ENCODE measurements at places on chromosomes 6 and 20.

DNA sequence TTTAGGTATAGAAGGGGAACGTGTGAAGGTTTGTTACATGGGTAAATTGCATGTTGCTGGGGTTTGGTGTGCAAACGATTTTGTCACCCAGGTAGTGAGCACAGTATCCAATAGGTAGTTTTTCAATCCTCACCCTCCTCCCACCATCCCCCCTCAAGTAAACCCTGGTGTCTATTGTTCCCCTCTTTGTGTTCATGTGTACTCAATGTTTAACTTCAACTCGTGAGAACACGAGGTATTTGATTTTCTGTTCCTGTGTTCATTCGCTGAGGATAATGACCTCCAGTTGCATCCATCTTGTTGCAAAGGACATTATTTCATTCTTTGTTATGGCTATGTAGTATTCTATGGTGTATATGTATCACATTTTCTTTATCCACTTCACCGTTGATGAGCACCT, 11.6 kb upstream of the VNN1 start:
- no peak for DNase-seq

DNA sequence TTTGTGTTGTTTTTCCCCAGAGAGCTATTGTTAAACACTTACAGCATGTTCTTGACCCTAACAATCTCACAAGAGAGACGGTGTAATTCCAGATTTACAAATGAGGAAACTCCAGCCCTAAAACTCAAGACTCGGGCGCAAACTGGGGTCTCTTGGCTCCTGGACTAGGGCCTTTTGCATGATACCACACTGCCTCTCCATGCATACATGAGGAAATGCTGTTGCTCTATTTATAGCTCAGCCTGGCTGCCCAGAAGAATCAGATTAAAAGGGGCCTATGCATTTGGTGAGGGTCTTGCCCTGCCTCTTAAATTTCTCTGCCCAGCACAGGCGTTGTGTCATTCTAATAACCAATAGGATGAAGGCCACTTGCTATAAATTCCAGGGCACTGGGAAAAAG, 30.5 kb upstream of the SNRPB2 start:
- no peak for DNase-seq

GRCh38 chr6:98984121-98984520, 36.4 kb upstream of the FBXL4 start:
- DNase-seq = no peak

DNA sequence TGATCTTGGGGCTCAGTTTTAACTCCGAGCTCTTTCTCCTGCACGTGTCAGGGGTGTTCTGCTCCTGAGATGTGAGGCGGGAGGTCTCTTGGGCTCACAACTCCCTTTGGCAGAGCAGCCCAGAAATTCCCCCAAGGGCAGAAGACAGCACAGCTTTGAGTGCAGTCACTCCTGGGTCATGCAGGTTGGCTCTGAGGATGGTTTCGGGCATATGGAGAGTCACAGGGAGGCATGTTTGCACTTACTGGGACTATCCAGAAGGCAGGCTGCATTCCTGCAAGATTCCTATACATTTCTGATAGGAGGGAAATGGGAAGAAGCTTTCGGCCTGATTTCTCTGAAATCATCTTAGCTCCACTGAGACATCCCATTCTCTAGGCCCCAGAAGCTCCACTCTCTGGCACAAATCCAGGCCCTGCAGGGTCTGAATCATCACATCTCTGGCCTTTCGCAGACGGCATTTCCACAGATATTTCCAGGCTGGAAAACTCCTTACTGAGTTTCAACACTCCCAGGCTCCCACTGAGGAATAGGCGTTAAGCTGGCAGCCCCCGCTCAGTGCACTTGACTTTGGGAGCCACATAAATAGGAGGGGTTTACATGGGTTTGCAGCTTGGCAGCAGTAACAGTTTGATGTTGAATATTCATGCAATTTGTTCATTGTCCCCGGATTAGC, 39.7 kb downstream of the AGPAT4 start:
- DNase-seq = no peak

DNA sequence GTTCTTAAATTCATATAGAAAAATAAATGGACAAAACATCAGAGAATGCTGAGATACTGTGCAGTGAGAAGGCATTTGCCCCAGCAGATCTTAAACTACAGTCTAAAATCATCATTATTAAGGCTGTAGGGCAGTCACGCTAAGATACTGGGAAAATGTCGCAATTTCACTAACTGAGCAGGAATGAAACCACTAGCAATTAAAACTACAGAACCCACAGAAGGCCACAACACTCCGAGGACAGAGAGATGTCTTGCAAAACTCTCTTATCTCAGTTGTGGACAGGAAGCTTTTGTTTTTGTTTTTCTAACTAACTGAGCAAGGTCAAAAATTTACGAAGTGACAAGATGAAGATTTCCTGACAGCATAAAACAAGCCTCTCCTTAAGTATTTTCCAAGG, 18.2 kb downstream of the GNAS-AS1 start:
- no peak for DNase-seq

DNA sequence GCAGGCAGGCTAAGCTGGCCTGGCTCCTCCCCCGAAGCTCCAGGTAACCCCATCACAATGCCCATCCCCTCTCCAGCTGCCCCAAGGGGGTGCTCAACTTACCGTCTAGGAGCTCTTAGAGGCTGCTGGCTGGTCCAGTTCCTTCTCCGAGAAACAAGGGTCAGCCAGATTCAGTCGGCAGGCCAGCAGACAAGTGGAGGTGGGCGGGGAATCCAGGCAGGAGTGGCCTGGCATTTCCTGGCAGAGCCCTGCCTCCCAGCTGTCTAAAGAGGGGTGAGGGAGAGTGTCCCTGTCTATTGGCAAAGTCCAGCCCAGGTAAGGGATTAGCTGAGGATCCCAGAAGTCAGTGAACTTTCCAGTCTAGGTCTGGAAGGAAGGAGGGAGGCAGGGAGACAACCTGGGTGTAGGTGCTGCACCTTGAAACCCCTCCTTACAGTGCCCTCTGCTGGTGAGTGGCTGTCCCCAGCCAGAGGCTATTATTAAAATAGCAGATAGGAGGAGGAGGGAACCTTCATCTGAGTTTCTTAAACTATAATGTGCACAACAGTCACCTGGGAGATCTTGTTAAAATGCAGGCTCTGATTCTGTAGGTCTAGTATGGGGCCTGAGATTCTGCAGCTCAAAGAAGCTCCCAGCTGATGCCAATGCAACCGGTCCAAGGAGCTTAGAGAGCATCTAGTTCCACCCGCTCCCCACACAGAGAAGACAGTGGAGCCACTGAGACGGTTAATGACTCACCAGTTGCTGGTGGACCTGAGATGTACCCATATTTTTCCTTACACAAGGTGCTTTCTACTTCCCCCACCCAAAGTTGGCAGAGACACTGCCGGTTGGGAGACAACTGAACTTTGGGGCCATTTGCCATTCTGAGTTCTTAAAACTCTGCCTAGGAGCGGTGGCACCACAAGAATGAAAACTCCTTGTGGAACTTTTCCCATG, at the start of gene UNC5CL:
TSS of gene UNC5CL (minus strand) at position 162 of the 939 bp plus-strand sequence. CDS start 4,147 bp downstream, outside the sequence.
- peak; percentile 70 for DNase-seq

- DNase-seq = no peak
These were observed 901.7 kb upstream of the CITED2 start for GRCh38 chr6:140276133-140276532.

DNA sequence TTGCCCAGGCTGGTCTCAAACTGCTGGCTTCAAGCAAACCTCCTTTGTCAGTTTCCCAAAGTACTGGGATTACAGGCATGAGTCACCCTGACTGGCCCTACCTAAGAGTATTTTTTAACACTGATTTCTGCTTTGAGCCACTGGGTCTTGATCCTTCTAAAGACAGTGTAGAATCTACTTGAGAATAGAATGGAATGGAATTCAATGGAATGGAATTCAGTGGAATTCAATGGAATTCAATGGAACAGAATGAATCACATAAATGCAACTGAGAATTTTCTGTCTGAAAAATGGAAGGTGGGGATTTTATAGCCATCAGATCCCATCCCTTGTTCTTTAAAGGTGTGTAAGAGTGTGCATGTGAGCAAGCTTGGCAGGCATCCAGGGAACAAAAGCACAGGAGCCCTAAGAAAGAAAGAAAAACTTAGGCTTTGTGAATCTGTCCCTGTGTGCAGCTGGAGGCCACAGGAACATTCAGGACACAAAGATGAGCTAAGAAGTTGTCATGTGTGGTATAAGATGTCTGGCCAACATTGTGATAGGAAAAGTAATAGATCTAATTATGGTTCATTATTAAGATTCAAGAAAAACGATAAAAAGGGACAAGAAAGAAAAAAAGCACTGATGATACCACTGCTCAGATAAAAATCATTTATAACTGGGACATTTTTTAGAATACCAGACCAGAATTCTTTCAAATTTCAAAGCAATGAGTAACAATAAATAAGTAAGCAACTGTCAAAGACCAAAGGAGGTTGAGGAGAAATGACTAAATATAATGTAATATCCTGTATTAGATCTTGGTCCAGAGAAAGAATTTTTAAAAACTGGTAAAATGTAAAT, 681.0 kb upstream of the GJE1 start:
- DNase-seq = no peak

GRCh38 chr6:37799263-37799644, 20.3 kb upstream of the ZFAND3 start:
- no peak for DNase-seq

DNA sequence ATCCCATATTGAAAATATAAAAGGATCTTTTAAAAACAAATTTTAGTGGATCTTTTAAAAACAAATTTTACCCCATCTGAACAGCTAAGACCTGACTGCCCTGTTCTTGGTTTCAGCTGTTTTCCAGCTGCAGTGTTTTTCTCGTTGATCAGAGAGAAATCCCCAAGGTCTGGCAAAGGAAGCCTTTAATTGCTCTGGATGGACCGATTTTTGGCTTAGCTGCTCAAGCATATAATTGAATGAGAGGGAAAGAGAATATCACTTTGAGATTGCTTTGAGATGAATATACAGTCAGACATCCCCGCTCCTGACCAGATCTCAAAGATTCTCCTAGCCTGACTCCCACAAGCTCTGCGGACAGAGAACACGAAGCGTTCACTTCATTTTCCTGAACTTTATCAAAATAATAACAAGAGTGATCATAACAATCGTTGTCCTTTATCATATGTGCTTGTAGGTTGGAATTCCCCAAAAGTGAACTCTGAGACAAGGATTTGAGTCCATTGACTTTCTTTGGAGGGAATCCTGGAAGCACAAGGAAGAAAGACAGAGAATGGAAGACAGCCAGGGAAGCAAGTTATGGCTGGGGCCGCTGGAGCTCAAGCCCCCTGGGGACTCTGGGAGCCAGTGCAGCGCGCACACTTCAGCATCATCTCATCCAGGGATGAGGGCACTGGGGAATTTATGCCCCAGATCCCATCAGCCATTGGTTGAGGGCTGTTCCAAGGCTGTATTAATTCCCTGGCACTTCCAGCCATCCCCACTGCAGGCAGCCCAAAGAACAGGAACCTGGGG, 101.3 kb downstream of the SNX5 start:
- DNase-seq = no peak

DNA sequence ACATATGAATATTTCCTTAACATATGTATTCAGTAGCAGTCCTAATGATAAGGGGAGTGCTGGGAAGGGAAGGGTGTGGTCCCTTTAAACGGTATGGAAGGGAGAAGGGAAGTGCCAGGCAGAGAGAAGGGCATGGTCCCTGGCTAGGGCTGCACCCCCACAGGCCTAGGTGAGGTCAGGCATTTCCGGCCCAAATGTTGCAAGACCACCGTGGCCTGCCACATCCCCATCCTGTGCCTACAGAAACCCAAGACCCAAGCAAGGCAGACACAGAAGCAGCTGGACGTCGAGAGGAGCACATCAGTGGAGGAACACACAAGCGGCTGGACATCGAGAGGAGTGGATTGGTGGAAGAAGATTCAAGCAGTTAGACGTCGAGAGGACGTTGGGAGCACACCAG, 5.9 kb downstream of the RRAGD start:
- DNase-seq = no peak

- DNase-seq = no peak
These were observed 17.3 kb downstream of the SMAP1 start for GRCh38 chr6:70684794-70685493.

DNA sequence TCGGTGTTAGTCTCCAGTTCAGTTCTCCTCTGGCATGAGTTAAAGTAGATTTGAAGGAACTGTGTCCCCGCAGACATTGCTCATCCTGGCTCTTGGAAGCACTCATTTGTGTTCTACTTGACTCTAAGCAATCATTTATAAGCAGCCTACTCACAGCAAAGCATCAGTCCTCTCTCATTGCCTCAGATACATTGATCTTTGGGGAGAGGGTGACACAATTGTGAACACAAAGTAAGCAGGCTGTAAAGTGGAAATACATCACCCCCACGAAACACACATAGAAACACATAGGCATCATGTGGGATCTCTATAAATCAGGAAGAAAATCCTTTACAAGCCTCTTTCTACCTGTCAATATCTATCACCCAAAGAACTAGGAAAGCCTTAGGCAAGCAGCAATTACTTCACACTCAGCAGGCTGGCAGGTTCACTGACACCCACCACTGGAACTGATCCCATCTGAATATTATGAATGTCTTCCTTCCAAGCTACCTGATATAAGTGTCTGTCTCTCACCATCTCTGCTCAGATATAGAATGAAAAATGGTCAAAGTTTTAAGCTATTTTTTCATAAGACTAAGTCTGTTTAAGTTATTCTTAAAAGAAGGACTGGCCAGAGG, 675.8 kb downstream of the HACE1 start:
- DNase-seq = no peak

- DNase-seq = no peak
These were observed 41.4 kb upstream of the CLIC5 start for GRCh38 chr6:46056906-46057529.

DNA sequence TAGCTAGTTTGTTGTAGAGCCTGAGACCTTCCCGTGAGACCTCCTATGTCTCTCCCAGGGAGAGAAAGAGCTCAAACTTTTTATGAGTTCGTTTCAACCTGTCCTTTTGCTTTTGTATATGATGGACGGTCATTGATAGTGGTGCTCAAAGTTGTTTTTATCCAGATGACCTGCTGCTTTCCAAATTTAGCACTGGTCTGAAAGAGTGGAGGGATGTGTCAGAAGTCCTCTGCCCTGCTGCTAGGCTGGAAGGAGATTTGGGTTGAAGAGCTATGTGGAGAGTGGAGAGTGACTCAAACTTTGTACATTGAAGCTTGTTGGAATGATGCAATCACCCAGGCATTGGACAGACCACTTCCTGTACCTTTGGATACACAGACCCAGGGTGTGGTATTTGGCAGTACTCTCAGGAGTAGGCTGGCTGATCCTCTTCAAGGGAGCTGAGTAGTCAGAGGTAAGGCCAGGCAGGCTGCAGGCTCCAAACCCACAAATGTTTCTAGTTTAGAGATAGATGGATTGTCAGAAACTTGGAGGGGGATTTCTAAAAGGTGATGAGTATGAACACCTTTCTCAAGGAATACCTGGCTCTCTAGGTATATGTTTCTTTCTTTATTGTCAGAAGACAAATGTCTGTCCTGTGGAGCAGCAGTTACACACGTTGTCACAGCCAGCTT, 49.4 kb upstream of the RREB1 start:
- DNase-seq = no peak

- DNase-seq = no peak
These were observed at the start of gene KIAA1755 for GRCh38 chr20:38260378-38261053. Gene KIAA1755, minus strand, starts transcription at chr20:38260735. Its CDS starts 235 bp downstream, at chr20:38260500.

Data from activated CD8-positive, alpha-beta memory T cell treated with anti-CD3 and anti-CD28 coated beads for 24 hours (primary cell).